ENCODE measurements at places on chromosomes 5 and 9.

GRCh38 chr5:76207120-76207519, 123.9 kb downstream of the SV2C start:
- no peak for DNase-seq

DNA sequence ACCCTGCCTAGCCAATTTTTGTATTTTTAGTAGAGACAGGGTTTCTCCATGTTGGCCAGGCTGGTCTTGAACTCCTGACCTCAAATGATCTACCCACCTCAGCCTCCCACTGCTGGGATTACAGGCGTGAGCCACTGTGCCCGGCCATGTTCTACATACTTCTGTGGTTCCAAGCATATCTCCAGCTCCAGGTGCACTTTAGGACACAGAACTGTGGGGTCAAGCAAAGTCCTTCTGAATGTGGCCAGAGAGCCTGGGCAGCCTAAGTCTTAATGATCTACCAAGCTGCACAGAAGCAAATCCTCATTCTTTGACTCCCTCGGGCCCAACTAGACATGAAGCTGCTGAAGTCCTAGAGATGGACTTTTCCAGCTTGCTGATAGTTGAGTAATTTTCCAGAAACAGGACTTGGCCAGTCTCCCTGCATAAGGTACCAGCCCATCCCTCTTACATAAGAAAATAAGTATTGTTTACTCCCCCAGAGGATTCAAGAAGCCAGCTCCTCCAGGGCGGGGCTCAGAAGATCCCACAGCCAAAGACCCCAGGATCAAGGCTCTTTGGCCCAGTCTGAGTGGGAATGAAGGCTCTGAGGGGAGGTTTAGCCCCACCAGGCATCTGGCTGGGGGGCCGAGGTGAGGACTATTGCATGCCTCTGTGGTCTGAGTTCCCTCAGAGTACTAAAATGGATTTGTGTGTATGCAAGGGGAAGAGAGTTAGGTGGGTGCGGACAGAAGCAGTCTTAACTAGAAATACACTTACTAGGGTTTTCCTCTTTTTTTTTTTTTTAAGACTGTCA, 8.7 kb downstream of the CLTB start:
- DNase-seq: no peak

GRCh38 chr5:134124289-134125038, 10.0 kb downstream of the TCF7 start:
- DNase-seq: no peak

DNA sequence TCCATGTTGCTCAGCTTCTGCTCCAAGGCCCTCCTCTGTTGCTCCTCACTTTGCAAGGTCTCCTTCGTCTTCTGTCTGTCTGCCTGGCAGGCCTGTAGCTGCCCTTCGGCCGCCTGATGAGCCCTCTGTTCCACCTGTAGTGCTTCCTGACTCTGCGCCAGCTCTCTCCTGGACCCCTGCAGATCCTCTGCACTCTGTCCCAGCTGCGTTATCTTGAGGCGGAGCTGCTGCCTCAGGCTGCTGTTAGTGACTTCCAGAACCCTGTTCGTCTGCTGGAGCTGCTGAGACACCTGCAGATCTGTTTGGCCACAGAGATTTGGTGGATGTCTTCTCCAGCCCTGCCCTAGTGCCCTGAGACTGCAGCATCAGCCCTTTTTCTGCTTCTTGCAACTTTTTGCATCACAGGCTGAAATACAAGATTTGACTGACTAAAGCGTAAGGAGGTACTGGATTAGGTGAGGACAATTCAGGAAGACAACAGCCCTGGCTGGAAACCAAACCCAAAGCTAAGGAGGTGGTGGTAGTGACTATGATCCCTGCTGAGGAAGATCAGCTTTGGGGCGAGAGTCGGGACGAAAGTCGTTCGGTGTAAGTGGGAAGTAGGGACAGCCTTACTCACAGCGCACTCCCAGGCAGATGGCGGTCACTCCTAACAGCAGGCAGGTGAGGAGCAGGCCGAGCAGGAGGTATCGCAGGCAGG, 2.1 kb downstream of the CD72 start:
- no peak for DNase-seq

DNA sequence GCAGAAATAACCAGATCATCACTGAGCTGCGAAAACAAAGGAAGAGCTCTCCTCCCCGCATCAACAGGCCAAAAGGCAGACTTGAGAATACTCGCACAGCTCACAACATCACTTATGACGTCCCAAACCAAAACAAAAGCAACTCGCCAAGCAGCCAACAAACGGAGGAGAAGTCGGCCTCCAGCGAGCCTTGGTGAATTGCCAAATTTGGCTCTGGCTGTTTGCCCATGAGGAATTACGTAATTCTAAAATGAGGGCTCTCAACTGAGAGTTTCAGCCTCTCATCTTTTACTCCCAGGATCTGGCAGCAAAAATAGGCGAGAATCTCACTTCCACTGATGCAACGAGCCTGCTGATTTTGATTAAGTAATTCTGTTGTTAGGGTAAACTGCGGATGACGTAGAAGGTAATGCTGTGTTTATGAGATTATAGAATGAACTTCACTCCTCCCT, 51.7 kb upstream of the SEMA6A start:
- DNase-seq: no peak

- no peak for DNase-seq
These were observed 146.7 kb downstream of the SSBP2 start for GRCh38 chr5:81604193-81604592.

GRCh38 chr5:110612794-110613247, 113.7 kb downstream of the TMEM232 start:
- DNase-seq: no peak

- no peak for DNase-seq
These were observed 143.4 kb downstream of the MACROH2A1 start for GRCh38 chr5:135255461-135256178.

- no peak for DNase-seq
These were observed 15.6 kb downstream of the PITX1 start for GRCh38 chr5:135018457-135018856.

- no peak for DNase-seq
These were observed 92.4 kb upstream of the NR3C1 start for GRCh38 chr5:143495821-143496275.

- no peak for DNase-seq
These were observed 11.0 kb upstream of the ABLIM3 start for GRCh38 chr5:149130121-149130914.

GRCh38 chr5:73280821-73281746, 108.1 kb downstream of the TMEM174 start:
- DNase-seq: no peak

DNA sequence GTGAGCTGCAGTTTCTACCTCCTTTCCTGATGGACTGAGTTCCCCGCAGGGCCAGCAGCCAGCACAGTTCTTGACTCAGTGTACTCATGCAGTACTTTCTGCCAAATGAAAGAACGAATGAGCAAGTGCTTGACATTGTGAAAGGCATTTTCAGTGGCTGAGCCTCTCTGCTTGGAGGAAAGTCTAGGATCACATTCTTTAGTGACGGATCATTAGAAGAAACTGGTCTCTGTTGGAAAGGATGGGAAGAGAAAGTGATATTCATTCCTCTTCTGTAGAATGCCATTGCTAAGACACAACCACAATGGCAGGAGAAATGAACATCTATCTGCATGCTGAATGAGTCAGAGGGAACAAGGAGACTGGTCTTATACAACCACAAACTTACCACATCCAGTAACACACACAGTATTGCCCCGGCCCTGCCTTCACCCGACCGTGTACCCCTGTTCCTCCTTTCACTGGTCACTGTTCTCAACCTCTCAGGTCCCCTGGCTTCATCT, 206.9 kb downstream of the CRB2 start:
- peak; percentile 61 for DNase-seq

GRCh38 chr9:13377171-13377925, 97.9 kb upstream of the MPDZ start:
- no peak for DNase-seq

DNA sequence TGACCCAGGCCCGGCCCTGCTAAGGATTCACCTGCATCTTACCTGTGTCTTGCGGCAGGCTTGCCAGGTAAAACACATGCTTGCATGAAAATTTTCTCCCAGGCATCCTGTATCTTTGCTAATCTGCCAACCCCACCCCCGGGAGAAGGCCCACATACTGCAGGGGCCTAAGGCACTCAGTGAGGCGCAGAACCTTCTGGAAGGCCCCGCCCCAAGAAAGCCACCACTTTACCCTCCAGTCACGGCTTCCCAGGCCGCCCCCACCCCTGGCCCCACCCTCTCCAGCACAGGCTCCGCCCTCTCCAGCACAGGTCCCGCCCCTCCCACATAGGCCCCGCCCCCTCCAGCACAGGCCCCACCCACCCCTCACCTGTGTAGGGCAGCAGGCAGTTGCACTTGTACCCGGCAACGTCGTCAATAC, 29.8 kb upstream of the SEC16A start:
- no peak for DNase-seq

GRCh38 chr5:139799359-139799758, 3.8 kb downstream of the PSD2 start:
- no peak for DNase-seq

- DNase-seq: peak; percentile 76
These were observed 151.9 kb downstream of the MACROH2A1 start for GRCh38 chr5:135246923-135247795.

DNA sequence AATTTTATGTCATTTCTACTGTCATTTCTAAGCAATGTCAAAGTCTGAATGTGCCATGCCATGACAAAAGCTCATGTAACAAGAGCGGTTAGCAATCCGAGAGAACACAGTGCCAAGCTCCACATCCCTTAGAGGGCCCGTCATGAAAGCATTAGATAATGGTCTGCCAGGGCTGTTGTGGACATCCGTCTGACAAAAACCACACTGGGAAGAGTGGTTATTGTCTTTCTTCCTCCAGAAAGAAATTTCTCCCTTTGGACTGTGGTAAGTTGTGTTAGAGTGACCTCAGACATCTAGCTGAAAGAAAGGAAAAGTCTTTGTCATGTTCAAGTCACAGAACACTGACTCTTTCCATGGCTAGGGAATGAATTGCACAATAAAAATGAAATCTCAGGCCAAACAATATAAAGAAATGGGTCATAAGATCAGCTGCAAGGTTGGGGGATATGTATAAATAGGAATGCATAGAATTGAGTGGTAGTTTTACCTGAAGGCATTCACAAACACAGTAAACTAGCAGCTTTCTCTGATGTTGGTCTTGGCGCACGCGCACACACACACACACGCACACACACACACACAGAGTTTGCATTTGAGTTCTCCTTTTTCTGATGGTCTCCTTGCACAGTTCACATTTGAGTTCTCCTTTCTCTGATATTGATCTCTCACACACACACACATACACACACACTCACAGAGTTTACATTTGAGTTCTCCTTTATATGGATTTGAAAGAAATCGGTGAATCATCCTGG, 5.3 kb downstream of the SLC1A3 start:
- DNase-seq: no peak

DNA sequence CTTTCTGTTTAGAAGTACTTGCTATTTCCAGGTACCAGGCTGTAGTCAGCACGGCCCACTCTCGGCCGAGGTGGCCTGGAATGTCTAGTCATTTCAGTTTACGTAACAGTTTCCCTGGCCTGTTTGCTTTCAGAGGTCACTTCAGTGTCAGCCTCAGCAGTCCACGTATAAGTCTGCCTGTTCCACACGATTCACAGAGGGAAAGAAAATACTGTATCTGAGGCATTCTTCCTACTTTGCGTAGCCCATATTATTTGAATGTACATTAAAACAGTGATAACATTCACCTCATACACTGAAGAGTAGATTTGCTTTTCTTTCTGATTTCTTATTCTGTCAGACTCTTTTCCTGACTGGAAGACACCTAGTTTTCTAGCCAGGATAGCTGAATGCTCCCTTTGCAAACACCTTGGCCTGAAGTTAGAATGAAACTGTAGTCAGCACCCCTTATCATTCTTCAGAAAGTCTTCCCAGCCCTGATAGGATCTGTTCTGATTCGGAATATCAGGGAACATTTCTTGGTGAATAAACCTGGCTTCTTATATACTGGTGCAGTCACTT, 140.9 kb downstream of the AOPEP start:
- DNase-seq: peak; percentile 50

DNA sequence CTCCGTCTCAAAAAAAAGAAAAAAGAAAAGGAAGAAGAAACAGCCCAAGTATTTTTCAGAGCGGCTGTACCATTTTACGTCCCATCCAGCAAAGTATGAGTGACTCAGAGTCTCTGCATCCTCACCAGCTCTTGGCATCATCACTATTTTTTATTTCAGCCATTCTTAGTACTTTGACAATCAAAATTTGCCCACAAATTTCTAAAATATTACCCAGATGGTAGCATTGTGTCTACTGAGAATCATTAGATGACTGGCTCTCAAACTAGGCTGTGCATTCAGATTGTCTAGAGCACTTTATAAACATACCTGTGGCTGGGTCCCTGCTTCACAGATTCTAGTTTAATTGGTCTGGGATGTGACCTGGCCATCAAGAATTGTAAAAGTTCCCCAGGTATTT, 21.6 kb upstream of the MELK start:
- DNase-seq: no peak

DNA sequence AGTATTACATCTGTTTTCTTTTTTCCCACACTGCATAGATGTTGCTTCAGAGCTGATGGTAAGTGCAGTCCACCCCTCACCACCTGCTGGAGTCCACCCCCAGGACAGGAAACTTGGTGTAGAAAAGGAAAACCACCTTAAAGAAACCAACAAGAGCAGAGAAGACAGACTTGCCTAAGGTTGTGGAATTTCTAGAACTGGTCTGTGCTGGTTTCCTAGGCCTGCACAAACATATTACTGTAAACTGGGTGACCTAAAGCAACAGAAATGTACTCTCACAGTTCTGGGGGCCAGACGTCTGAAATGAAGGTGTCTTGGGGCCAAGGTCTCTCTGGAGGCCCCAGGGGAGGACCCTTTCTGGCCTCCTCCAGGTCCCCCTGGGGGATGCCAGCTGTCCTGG, 293.4 kb upstream of the IRX1 start:
- DNase-seq: no peak

DNA sequence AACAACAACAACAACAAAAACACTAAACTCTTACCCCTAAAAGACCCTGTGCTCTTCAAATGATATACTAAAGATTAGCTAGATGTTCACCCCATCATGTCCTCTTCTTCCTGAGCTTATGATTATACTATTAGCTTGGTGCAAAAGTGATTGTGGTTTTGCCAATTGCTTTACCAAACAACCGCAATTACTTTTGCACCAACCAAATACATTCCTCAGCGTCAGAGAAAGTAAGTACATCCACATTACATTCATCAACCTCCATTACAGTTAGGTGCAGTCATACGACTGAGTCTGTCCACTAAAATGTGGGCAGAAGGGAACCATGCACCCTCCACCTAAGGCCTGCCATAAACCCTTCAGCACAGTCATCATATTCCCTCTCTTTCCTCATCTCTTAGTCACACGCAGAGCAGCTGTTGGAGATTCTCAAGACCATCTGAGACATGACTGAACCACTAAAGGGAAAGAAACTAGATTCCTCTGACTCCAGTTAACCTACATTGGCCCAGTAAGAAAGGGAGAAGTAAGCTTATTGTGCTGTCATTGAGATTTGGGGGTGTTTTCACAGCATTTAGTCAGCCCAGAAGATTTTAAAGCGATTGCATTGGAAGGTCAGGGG, 181.6 kb upstream of the TLE4 start:
- DNase-seq: peak; percentile 52

GRCh38 chr5:66066826-66067225, 77.3 kb upstream of the SREK1 start:
- DNase-seq: no peak

Data from AG04450 (cell line).